WERI-Rb-1 (cell line): ENCODE measurements at places on chromosomes 5 and 9.

- DNase-seq = no peak
Observed at GRCh38 chr9:117868594-117868993, 164.4 kb downstream of the TLR4 start.

DNA sequence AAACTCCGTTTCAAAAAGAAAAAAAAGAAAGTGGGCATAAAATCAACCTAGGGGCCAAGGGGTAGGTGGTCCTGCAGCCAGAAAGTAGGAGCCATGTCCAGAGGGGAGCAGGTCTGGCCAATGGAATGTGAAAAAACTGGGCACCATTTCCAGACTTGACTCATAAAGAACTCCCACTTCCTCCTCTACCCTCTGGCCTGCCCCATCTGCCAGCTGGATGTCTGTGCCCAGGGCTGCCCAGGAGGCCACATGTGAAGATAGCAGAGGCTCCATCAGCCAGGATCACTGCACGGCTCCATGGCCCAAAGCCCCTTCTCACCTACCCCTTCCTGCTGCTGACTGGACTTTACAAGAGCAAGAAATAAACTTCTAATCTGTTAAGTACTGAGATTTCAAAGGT is 42.1 kb upstream of the EEIG1 start:
- no peak for DNase-seq

DNA sequence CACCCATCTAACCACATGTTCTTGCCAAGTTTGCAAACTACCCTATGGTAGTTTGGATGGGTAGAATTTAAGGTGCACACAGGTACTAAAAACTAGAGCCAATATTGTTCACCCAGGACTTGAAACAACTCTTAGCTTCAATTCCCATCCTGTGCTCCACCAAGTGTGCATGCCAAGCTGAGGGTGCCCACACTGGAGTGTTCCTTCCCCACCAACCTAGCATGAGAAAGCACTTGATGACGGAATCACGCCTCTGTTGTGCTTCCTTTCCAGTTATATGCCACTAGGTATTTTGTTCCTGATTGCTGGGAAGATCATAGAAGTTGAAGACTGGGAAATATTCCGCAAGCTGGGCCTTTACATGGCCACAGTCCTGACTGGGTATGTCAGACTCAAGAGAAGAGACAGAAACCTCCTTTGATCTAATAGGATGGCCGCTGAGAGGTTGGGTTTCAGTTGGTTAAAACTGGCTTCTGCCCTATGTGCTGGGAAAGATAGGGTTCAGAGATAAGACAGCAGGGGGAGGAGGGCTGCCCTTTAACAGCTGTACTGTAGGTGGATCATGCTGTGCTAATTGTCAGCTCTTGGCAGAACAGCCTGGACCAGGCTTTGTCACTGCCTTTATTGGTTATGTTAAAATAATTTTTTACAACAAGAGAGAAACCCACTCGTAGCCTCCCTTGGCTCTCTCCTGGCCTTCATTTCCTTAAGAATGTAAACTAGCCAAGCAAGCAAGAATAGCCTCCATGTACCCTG is 83.5 kb downstream of the SLC1A1 start:
- DNase-seq = no peak

DNA sequence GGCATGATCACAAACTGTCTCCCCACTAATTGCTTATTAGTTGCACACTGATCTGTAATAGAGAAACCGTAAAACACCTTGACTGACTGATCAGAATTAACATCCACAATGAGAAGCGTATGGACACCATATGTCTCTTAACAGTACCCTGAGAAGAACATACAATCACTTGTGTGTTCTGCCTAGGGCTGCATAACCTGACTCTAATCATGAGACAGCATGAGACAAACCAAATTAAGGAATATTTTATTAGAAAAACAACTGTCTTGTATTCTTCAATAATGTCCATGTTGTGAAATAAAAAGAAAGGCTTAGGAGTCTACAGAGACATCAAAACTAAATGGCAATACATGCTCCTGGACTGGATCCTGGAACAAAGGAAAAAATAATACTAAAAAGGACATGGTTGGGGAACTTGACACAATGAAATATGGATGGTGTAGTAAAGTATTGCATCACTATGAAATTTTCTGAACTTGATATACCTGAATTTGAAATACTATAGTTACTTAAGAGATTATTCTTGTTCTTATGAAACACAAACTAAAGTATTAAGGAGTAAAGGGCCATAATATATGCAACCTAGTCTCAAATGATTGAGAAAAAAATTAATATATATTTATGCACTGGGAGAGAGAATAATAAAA is 162.1 kb downstream of the CWC27 start:
- DNase-seq = no peak

DNA sequence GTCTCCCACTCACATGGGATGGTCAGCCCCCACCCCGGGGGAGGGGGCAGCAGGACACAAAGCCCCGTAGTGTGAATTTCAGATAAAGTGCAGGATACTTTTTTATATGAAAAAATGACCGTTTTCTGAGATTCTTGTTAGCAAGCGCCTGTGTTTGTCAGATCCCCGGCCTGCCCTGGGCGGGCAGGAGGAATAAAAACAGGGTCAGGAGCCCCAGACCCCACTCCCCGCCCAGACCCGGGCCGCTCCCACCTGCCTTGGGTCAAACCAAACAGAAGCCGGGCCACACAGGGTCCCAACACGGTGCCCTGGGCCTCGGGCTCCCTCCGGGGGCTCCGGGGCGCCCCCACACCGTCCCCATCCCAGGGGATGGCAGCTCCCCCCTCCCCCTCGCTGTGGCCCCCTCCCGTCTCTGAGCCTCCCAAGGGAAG is 13.5 kb upstream of the NRARP start:
- no peak for DNase-seq

GRCh38 chr9:98909935-98910334 is 33.8 kb upstream of the COL15A1 start:
- no peak for DNase-seq
